ENCODE measurements at places on chromosomes 11 and 22. TPM values are rescaled to one million over a fixed set of nuclear protein-coding genes. Genes with fewer than 3 reads are reported as not detected.

Gene PGA5
- polyA plus RNA-seq: not detected

Gene IGLL1
- not detected for polyA plus RNA-seq

Gene ST14
- polyA plus RNA-seq: not detected

Gene CCDC87
- polyA plus RNA-seq: 0.15 TPM

GRCh38 chr11:88402784-88403183 is 65.2 kb upstream of the CTSC start:
- no peak for DNase-seq

DNA sequence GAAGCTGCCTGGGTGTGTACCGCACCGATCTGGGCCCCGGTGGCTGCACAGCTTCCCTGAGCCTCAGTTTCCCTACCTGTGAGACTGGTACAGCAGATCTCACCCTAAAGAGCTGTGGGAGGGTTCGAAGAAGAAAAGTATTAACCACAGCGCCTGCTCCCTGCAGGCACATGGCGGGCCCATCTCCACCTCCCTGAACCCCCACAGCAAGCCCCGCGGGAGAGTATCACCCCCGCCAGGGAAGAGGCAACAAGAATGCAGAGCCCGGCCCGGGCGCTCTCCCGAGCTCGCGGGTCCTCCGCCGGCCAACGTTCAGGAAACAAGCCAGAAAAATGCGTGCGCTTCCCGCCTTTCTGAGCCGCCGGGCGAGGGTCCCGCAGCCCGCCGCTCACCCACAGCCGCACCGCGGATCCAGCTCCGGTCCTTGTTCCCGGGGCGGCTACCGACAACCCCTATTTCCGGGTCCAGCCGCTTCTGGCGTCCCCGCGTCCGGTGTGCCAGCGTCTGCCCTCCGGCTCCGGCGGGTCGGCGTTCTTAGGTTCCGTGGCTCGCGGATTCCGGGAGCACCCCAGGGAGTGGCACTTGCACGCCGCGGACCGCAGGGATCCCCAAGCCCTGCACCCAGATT is at the start of gene TOP3B:
TOP3B (minus strand) TSS at position 450 of the 628 bp plus-strand sequence. CDS start 7,078 bp downstream, outside the sequence.
- no peak for DNase-seq

GRCh38 chr11:78022397-78023396 is at the start of gene KCTD14:
TSS of gene KCTD14 (minus strand) at chr11:78023276. CDS start at chr11:78023249, 27 bp downstream.
- DNase-seq: no peak

- no peak for DNase-seq
Measured at GRCh38 chr11:18054511-18055103, 8.5 kb upstream of the TPH1 start.

- DNase-seq: no peak
Measured at GRCh38 chr11:44957776-44958564, 7.3 kb upstream of the TP53I11 start.

DNA sequence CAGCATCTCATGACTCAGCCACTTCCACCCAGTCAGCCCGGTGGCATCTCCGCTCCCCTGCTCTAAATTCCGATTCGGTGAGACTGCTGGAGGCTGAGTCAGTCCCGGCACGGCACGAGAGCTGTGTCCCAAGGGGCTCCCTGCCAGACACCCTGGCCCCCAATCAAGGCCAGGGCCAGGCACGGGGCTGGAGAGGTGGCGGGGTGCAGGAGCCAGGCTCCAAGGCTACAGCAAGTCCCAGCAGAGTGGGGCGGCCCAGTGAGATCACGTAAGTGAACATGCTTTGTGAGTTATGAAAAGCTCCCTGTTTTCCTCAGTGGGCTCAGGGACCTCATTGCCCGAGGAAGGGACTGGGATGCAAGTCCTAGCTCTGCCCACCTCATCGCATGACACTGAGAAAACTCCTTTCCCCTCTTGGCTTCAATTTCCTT is 3.0 kb downstream of the C11orf68 start:
- peak; percentile 89 for DNase-seq

DNA sequence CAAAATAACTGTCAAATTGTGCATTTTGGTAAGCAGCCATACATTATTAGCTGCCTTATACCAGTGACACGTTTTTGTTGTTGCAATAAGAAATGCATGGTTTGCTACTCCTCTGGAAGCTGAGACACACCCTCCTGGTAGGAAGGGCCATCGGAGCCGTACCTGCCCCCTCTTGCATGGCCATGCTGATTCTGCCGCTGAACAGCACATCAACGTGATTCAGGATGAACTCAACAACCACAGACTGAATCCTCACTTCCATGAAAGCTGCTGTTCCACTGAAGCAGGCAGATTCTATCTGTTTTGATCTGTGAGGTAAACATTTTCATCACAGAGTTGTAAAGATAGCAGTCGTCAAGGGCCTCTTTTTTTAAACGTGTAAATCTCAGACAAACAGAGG is 38.6 kb upstream of the TP53AIP1 start:
- DNase-seq: no peak

All from BJ (cell line).